ENCODE measurements at places on chromosomes 6 and 20.

DNA sequence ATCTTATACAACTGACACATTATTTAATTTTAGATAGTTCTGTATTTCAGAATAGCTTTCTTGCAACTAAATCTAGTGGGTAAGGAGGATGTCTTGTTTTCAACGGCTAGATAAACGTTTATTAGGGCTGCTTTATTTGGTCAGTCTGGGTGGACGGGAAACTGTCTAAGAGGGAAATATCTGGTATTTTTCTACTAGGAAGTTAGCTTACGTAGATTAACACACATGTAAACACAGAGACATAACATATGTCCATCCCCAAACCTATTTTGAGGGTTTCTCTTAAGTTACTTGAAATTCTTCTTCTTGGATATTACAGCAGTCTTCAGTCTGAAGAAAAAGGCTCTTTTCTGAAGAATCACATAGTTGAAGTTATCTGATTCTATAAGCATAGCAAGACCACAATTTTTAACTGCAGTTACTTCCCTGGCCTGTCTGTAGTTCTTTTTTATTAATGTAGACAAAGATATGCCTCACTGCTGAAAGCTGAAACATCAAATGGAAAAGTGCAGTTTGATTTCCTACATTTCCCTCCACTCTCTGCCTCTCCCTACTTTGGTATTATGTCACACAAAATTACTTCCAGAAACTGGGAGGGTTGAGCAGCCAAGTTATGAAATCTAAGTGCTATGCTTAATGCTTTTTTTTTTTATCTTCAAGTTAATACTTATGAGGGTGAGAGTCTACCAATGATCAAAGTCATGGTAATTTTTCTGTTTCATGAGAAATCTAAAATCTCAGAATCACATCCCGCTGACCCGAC is 37.4 kb downstream of the PLAGL1 start:
- no peak for DNase-seq

GRCh38 chr20:9110916-9111432 is 42.1 kb downstream of the PLCB4 start:
- DNase-seq = no peak

DNA sequence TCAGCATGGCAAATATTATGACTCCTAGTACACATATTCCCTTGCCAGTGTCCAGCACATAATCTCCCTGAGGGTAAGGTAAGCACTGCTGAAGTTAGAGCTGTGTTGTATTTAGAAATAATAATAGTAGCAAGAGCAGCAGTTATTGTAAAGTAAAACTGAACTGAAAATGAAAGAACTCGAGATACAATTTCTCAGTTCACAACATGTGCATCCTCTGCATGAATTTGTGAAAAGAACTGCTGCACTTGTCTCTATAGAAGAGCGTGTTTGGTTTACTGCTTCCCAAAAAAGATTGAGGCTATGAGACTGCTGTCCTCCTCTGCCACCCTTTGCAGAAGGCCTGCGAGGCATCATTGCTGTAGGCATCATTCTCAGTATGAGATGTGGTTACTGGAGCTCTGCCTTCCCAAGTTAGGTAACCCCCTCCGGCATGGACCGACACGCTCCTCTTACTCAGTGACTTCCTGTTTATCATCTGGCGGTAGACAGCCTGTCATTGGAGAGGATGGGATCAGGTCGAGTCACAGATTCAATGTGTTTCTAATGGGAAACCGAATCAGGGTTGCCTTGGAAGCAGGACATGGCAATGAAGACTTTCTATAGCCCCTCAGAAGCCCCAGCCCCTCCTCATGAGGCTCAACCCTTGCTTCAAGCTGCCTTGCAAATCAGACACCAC is 48.1 kb downstream of the SLC24A3 start:
- no peak for DNase-seq

GRCh38 chr6:18515767-18516166 is 128.6 kb downstream of the RNF144B start:
- peak; percentile 5 for DNase-seq

DNA sequence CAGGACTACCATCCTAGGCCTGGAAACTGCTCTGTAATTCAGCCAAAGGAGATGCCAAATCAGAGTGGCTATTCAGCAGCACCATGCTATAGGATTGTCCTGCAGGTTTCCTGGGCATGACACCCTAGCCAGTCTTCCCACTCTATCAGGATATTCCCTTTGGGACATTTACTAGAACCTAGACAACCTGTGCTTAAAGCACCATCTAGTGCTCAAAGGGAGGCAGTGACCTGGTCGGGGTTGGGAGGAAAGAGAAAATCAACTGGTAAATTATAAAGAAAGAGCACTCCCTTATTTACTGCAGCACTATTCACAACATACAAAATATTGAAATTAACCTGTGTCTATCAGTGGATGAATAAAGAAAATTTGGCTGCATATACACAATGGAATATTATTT is 67.2 kb upstream of the SMLR1 start:
- no peak for DNase-seq

DNA sequence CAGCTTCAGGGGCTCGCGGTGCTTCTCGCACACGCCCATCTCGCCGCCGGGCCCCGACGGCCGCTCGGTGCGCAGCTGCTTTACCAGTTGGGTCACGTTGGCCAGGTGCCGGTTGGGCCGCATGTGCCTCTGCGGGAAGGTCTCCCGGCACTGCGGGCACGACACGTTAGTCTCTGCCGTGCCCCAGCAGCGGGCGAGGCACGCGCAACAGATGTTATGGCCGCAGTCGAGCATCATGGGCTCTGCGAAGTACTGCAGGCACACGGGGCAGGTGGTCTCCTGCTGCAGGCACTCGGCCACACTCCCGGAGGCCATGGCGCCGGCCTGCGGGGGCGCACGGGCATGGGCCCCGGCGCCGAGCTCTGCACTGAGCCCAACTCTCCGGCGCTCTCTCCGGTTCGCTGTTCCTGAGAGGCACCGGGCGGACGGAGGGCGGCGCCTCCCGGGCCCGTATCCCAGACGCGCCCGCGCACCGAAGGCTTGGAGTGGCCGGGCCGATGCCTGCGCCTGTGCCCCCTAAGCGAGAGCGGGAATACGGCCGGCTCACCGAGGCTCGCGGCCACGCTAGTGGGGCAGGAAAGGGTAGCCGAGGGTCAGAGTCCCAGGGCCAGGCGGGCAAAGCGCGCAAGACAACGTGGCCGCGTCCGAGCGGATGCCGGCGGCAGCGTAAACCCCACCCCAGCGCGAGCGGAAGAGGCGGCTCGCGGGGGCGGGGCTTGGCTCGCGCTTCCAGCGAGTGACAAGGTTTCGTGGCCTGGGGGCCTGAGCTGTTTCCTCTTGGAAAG is at the start of gene TRIM27:
Gene TRIM27, minus strand, starts transcription at position 668 of the 785 bp plus-strand sequence. Its CDS starts 353 bp downstream, at position 315.
- peak; percentile 91 for DNase-seq

GRCh38 chr20:19928328-19929011 is 88.7 kb upstream of the NAA20 start:
- no peak for DNase-seq

GRCh38 chr6:122426597-122426996 is 27.1 kb downstream of the HSF2 start:
- no peak for DNase-seq

DNA sequence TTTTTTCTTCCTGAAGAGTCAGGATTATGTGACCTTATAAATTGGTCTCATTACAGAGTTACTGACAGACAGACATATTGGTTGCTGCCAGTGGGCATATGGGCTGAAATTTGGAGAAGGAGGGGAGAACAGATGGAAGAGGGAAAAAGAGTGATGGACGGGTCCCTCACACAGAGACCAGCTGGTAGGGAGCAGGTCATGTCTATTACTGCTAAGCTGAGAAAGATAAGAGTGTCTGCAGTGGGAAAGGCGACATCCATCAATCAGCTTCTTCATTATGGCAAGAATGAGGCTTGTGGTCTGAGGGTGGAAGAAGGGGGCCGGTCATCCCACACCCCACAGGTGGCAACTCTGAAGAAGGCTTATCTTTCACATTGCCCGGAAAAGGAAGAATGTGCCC is 353.8 kb upstream of the RSPO3 start:
- DNase-seq = peak; percentile 27

- no peak for DNase-seq
Observed at GRCh38 chr20:50356962-50357782, 153.0 kb upstream of the PTPN1 start.

GRCh38 chr20:4819901-4820300 is 98.2 kb downstream of the PRND start:
- DNase-seq = no peak

GRCh38 chr20:58997141-58997770 is 9.8 kb downstream of the CTSZ start:
- no peak for DNase-seq

- no peak for DNase-seq
Observed at GRCh38 chr6:43490523-43490939, 13.2 kb downstream of the TJAP1 start.

DNA sequence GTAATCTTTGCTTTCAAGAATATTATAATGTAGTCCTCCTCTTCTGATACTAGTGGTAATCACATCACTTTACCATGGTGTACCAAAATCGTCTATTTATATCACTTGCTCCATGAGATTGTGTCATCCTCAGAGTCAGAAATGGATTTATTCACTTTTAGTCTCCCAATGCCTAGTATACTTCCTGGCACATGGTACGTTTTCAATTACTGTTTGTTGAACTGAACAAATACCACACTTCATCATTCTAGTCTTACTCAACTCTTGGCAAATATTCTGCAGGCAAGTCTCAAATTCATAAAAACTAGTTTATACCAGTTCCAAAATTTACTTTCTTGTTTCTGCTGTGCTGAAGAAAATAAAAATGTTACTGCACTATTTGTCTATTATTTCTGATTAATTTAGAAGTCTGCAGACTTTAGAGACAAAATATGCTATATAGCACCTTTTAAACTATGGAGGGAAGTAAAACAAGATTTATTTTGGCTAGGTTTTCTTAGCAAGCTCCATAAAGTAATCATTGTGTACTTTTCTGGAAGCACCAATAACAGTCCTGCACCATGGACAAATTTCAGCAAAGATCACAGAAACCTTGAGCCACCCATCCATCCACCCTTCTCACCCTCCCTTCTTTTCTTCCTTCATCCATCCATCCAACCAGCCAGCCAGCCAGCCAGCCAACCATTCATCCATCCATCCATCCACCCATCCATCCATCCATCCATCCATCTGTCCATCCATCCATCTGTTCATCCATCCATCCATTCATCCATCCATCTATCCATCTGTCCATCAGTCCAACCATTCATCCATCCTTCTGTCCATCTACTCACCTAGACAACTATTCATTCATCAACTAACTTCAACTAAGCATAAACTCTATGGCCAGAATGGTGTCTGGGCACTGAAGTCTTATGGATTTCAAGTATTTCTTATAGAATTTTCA is 102.1 kb upstream of the STMND1 start:
- DNase-seq = peak; percentile 40

DNA sequence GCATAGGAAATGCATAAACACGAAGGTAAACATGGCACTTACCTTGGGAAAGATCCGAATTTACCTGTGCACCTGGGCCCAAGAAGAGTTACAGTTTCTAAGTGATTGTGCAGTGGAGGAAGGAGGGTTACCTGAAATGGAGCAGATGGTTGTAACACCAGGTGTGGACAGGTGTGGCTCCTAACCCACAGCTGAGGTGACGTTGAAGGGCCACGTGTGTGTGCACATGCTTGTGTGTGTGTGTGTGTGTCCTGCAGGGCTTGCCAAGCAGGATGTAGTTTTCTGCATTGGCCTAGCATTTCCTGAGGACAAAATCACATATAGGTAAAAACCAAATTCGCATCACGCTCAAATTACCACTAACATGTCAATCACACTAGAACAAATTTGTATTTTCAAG is 240.8 kb downstream of the ANKRD60 start:
- no peak for DNase-seq

DNA sequence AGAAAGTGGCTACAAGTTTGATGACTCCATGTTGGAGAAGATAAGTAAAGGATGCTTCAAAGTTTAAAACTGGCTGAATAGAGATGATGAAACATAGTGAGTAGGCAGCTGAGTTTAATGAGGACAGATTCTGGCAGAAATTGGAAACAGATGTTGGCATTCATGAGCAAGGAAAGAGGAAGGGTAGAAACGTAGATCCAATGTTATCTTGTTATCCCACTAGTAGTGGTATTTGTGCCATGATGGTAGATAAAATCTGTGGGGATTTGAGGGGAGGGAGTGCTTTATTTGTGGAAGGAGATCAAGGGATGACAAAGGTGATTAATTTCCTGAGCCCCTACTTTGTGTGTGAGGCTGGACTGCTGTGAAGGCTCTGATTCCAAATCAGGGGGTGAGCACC is 69.5 kb downstream of the MRAP2 start:
- DNase-seq = peak; percentile 8

GRCh38 chr6:139230391-139230840 is 61.4 kb downstream of the TXLNB start:
- DNase-seq = peak; percentile 87

- DNase-seq = no peak
Observed at GRCh38 chr6:7237653-7238188, 75.3 kb downstream of the SSR1 start.

DNA sequence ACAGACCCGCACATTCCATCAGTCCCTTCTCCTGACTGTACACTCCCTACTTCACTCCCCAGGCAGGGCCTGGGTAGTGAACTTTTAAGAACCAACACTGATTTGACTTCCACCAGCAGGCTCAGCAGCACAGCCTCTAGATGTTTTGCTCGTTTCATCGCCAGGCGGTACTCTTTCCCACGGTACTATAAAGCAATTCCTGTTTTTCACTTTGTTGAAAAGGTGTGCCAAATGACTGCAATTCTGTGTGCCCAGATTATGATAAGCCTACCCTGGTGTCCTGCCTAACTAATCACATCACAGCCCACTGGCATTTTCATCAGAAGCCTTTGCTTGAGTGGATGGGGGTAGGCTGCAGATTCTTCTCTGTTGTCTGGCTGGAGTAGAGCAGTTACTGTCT is 12.9 kb upstream of the WTAP start:
- no peak for DNase-seq

DNA sequence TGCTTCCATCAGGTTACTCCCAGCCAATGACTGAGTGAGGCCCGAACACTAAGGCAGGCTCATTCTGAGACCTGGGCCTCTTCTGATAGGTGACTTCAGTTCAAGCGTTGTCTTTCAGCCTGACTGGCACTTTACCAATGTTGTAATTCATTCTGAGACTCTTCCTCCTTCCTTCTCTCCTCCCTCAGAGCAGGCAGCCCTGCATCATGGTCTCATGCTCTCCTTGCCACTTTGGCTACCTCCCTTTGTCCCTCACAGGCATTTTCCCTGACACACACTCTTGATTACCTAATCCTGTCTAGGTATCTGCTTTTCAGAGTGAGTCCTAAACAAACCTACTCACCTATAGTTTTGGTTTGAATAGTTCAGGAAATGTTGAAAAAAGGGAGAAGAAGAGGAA is 12.6 kb upstream of the WFDC12 start:
- no peak for DNase-seq

- no peak for DNase-seq
Observed at GRCh38 chr6:70844301-70844700, 112.6 kb downstream of the B3GAT2 start.

DNA sequence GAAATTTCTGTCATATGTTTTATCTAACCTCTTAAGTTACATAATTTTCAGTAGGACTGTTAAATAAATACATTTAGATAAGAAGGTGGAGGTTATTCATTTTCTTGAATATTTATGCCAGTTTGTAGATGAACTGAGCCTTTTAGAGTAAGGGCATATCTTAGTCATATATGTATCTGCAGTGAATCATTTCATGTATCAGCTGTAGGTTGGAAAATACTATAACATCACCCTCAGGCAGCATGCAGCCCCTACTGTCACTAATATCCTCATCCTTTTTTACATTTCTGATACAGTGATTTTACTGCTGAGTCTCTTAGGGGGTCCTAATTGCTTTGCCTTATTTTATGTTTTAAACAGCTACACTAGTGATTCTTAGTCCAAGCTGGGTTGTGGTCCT is 19.5 kb upstream of the SUMO4 start:
- DNase-seq = no peak

GRCh38 chr20:375265-375889 is 5.2 kb upstream of the TRIB3 start:
- no peak for DNase-seq

- DNase-seq = peak; percentile 54
Observed at GRCh38 chr6:113855500-113856374, 1.4 kb upstream of the MARCKS start.
